Left lung (tissue), 14 donors: ENCODE measurements at places on chromosomes 13 and 19. TPM values are rescaled to one million over a fixed set of nuclear protein-coding genes. Genes with fewer than 3 reads are reported as not detected.

DNA sequence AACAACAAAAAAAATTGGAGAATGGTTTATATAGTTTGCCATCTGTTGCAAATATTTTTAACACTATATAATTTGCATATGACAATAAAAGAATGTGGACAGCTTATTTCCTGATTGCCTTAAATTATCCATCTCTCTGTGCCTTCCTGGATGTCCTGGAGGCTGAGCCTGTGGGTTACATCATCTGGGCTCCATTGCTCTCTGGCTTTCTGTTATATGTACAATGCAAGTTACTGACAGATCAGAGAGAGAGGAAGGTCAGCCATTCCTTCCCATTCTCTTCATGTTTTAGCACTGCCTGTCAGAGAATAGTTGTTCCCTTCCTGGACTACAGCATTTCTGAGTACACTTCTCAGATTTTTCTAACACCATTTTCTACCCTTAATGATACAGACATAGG lies 758.3 kb upstream of the PCDH20 start:
- DNase-seq = no peak

- DNase-seq = no peak
Measured at GRCh38 chr13:112997188-112998130, 28.4 kb downstream of the MCF2L start.

DNA sequence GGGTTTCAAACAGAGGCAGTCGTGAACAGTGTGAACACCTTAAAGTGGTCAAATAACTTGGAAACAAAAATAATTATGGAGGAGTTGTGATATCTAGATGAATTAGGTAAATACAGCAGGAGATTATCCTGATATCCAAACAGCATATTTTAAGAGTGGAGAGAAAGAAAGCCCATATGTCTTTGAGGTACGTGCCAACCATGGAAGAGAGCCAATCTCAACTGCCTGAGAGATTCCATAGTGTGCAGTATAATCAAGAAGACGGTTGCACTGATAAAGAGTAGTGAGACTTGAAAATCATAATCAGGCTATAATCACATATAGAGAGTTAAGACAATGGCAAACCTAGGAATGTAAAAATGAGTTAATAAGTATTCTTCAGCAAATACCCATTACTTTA lies 472.8 kb upstream of the SLITRK5 start:
- no peak for DNase-seq

GRCh38 chr19:35363001-35363590 lies 4.8 kb downstream of the FFAR3 start:
- no peak for DNase-seq

DNA sequence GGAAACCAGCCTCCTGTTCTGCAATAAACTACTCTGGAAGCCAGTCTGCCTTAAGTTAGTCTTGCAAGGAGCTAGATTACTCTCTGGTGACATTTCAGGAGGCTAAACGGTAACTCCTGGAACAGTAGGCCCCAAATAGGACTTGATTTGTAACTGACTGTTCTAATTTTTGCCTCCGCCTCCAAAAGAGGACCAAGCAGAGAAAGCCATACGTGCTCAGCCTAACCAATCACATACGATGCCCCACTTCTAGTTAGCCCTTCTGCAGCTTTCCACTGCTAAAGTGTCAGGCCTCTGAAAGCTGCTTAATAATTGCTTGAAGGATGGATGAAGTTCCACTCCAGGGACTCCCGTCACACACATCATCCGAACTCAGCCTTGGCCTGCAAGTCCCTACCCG lies 744 bp downstream of the ZNF805 start:
- peak; percentile 0 for DNase-seq

HOOK2 gene
- polyA plus RNA-seq = 83.5 TPM

DNA sequence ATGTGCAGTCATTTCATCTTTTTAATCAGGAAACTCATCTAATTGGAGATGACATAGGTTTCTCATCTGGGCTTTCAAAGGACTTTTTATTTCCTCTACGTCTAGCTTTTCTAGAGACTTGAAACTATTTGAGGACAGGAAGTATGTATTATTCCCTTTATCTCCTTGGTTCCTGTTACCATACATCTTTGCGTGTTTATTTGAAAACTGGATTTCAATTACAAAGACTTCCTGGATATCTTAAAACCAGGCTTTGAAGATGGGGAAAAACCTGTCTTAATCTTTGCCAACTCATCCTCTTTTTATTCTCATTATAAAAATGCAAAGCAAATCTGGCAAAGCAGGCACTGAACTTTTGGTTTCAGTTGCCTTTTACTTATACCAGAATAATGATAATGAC lies 130.5 kb downstream of the LMO7 start:
- DNase-seq = no peak

GRCh38 chr13:51584731-51585672 lies 740 bp downstream of the WDFY2 start:
- DNase-seq = peak; percentile 90

CALR3 gene
- polyA plus RNA-seq = not detected
